ENCODE measurements at places on chromosomes 2 and 18.

DNA sequence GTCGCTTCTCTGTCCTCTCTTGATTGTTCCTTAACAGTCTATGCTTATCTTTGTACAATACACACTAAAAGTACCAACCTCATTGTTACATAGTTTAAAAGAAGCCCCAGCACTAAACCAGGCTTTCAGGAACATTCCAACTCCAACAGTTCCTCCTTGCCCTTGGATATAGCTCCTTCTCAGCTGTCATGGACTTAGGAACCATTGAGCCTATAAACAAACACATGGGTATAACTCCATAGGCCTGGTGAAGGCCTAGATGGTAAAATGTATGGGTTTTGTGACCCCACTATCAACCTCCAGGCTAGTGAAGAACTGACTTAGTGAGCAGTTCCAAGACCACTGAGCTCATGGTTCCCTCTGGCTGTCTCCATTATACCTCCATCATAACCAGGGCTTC lies 74.8 kb upstream of the SLC39A10 start:
- DNase-seq: no peak

DNA sequence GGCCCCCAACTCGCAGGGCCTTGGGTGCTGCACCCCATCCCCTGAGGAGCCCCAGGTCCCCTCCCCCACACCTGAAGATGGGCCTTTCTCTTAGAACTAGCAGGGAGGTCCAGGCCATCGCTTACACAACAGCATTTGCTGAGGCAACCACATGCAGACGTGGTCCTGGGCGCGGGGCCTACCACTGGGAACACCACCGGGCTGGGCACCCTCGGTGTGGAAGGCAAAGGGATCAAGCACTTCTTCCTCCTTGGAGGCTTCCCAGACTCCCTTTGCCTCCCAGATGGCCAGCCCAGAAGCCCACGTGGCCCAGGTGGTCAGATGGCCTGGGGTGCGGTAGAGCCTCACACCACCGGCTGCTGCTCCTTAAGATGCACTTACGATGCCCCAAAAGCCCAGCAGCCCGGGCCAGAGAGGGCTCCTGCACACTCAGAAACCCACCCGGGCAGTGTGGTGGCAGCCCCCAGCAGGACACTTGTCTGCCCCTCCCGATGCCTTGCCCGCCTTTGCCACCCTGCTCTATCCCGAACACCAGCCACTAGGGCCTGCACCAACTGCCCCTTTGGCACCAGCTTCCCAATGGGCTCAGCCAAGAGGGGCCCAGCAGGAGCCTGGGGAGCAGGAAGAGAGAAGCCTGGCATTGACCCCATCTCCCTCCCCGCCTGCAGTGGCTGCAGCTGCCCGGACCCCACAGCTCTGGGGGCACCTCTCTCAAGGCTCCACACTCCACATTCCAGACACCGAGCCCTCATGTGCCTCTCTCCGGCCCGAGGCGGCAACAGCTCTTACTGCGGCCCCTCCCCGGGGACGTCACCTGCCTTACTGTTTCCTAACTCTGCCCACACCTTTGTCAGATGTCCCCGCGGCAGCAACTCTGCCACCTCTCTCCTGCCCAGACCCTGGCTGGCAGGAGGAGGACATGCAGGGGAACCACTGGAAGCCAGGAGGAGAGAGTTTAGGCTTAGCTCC lies 13.9 kb upstream of the MLPH start:
- no peak for DNase-seq

GRCh38 chr2:86661333-86661732 lies 37.7 kb upstream of the RNF103 start:
- DNase-seq: no peak

DNA sequence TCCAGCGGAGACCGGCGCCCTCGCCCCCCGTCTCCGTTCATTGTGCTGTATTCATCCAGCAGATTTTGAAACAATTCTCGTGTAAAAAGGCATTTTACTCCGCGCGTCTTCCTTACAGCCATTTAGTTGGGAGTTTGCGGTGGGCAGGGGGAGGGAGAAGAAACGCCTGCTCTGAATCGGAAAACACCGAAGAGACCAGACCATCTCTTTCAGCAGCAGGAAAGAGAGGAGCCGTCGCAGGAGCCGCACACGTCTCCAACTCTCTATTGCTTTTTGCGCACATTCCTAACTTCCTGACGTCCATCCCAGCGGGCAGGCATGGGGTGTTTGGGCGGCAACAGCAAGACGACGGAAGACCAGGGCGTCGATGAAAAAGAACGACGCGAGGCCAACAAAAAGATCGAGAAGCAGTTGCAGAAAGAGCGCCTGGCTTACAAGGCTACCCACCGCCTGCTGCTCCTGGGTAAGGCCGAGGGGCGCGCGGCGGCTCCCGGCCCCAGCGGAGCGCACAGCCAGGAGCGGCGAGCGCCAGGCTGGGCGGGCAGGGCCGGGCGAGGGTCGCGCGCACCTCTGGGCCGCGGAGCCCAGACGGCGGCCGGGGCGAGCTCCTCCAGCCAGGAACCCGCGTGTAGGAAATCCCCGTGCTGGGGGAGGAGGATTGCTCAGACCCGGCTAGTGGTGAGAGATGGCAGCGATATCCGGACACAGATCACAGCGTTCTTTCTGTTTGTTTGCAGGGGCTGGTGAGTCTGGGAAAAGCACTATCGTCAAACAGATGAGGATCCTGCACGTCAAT lies 63.2 kb downstream of the GNAL start:
- DNase-seq: no peak

GRCh38 chr2:126449677-126450076 lies 206.3 kb upstream of the GYPC start:
- no peak for DNase-seq

DNA sequence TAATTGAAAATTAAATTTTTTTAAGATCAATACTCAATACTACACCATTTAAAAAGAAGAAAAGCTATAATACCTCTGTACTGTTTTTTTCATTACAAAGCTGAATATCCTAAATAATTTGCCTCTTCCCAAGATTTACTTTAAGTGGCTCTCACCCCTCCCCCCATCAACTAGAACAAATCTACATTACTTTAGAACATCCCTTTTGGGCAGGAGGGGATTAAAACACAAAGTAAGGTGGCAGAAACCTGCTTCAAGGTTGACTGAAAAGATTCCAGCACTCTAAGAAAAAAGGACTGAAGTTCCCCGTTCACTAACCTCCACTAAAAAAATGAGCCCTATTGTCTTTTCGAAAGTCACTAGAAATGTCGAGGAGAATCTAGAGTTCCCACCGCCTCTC lies 42.3 kb downstream of the SLC38A11 start:
- no peak for DNase-seq

DNA sequence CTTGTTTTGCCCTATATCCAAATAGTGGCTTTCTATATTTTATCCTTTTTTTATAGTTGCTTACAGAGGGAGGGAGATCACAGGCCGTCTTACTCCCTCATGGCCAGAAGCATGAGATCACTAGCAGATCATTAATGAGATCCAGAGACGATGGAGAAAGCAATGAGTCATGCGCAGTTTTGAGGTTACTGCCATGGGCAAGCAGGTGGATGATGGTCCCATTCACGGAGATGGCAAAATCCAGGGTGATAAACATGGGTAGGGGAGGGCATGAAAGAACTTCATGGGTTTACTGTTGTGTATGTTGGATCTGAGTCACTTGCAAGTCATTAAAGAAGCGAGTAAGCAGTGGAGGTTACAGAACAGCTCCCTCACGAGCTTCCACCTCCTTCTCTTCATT lies 60.4 kb downstream of the C18orf63 start:
- no peak for DNase-seq

GRCh38 chr18:12837747-12838146 lies 46.3 kb downstream of the PTPN2 start:
- no peak for DNase-seq

Data from stimulated activated naive CD4-positive, alpha-beta T cell treated with Interleukin-2 at 50 U/mL for 16 hours (primary cell).